ENCODE measurements at places on chromosomes 11 and 22.

- no peak for DNase-seq
Measured at GRCh38 chr11:3217818-3218482, 663 bp downstream of the MRGPRG start.

DNA sequence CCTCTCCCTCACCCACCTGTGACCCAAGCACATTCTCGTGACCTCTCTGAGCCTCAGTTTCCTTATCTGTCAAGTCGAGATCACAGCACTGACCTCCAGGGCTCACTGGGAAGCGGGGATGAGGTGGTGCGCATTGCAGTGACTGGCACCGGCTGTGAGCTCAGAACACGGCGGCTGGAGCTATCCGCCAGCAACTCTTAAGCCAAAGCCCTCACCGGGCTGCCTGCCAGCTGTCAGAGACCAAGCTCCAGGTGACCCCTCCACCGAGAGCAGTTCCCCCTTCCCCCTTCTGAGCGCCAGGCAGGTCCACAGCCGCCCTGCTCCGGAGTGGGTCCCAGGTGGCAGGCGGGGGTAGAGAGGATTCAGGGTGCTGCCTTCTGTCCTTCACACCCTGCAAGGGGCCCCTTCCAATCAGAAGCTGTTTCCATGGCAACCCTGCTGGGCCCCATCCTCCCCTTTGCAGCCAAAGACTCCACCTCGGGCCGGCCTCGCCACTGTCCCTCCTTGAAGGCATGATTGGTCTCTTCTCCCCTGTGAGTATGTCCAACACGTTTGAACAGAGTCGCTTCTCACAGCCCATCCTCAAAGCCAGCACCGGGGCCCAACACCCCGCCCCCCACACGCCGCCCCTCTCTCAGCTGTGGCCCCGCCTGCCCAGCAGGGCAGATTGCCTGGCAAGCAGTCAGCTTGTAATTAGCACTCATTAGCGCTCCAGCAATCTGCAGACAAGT, 98.7 kb downstream of the WNT7B start:
- no peak for DNase-seq

DNA sequence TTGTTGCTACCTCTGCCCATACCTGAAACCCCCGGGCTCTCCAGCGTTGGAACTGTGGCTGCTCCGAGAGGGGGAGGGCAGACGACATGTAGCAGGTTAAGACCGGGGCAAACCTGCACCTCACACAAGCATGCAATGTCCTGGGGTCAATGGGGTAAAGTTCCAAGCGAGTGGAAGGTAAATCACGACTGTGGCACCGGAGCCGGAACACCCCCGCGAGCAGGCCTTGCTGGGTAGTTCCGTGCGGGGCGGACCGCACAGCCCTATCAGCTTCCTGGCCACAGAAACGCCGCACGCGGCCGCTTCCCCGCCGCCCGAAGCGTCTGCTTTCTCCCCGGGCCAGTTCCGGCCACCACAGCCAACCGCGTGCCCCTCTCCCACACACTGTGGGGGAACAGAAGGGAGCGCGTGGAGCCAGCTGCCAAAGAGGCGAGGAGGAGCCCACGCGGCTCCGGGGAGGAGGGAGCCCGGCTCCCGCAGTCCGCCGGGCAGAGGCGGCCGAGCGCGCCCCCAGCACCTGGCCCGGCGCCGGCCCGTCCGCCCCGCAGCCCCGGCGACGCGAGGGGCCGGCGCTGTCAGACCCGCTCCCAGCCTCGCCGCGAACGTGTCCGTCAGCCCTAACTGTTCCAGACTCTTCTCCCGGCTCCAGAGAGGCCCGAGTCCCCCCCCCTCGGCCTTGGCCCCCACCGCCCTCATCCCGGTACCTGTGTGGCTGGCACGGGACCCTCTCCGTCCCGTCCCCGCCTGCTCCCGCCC, 1.6 kb downstream of the SPTBN2 start:
- DNase-seq, result no peak

DNA sequence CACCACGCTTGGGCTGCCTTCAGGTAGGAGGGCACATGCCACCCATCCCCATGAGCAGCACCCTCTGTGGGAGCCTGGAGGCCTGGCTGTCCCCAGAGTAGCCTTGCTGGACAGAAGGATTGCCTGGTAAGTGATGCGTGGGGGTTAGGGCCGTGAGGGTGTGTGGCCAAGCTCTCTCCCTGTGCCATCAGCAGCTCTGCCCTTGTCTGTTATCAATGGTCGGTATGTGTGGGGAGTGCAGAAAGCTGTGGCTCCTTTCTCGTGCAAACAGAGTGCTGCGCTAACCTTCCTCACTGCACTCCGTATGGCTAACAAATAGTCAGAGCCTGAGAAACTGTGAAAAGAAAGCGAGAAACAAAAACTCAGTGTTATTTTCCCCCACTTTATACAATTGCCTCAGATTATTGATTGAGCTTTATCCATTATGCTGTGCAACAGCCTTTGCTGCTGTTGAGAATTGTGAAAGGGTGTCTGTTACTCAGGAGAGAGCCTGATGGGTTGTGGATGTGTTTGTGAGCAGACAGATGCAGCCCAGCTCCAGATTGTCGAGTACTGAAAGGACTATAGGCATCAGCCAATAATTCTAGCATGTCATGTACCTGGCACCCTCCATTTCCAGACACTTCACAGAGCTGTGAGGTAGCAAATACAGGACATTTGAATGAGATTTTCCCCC, 432.2 kb downstream of the NTM start:
- no peak for DNase-seq

DNA sequence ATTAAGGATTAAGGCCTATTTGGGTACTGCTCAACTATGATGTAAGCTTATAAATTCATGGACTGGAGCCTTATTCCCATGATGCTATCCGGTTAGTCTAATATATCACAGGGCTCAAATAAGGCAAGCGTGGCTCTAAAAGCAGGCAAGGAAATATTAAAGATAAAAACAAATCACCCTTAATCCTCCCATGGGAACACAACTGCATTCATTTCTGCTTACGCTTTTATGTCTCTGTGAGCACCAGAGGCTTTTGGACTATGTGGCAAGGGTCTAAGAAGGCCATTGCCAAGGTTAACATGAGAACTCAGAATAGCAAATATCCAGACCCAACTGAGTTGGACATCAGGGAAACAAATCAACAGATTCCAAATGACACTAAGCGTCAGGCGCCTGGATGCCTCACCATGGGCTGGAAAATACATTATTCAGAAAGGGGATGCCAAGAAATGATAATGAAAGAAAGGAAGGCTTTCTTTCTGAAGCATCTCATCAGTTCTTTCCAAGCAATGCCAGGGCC, 138.1 kb downstream of the SLC1A2 start:
- DNase-seq, result no peak

Measured in activated CD8-positive, alpha-beta memory T cell treated with anti-CD3 and anti-CD28 coated beads for 1 hour (primary cell).